HT-29 (cell line): ENCODE measurements at places on chromosomes 5 and 9.
A peak's percentile ranks its signal among the peaks of the same experiment; 100 is the strongest.

DNA sequence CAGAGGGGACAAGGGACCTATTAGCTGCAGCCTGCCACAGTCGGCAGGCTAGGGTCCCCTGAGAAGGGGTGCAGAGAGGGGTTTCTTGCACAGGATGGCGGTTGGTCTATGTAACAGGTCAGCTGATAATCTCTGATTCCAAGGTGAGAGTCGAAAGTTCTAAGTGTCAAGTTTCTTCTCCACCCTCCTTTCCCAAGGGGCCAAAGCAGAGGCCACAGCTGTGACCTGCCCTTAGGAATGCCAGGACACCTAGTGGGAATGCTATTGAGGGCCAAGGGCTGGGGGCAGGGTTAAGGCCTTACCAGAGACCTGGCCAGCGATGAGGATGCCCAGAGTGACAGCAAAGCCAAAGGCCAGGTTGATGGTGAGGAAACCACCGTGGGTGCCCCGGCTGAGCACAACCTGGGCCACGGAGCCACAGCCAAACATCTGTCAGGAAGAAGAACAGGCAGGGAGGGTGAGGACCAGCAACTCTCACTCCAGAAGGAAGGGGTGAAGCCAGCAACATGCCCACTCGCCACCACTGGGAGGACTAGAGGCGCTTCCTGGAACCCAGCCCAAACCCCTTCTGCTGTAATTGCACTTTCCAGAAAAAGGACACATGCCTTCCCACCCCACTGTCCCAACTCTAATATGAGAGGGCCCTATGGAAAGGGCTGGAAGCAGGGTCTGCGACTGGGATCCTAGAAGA, 3.8 kb downstream of the AQP3 start:
- no peak for DNase-seq

DNA sequence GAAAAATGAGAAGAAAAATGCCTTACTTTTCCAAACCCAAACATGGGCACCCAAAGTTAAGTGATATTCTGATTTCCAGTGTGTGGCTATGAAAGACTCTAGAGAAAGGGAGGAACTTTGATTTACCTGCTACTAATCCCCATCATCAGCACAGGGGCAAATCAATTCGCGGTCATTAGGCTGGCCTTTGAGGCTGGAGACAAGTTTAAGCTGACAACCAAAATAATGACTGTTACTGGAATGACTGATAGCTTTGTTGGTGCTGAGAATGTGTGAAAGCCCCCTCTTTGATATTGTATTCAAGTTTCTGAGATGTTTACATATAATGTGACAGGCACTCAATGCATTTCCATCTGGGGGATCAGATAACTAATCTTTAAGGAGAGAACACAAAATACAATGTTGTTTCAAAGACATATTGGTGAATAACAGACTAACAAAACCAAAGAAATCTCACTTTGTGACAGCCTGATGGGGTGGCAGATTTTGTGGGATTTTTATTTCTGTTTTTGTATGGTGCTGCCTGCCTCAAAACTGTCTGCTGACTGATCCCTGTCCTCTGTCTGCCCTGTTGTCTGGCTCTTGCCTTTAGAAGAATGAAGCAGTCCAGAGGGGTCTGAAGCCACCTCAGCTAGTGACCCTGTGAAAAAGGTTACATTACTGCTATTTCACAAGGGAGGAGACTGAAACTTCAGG, 12.6 kb upstream of the INSYN2B start:
- no peak for DNase-seq

GRCh38 chr5:170278611-170279458, 18.7 kb downstream of the LCP2 start:
- no peak for DNase-seq

DNA sequence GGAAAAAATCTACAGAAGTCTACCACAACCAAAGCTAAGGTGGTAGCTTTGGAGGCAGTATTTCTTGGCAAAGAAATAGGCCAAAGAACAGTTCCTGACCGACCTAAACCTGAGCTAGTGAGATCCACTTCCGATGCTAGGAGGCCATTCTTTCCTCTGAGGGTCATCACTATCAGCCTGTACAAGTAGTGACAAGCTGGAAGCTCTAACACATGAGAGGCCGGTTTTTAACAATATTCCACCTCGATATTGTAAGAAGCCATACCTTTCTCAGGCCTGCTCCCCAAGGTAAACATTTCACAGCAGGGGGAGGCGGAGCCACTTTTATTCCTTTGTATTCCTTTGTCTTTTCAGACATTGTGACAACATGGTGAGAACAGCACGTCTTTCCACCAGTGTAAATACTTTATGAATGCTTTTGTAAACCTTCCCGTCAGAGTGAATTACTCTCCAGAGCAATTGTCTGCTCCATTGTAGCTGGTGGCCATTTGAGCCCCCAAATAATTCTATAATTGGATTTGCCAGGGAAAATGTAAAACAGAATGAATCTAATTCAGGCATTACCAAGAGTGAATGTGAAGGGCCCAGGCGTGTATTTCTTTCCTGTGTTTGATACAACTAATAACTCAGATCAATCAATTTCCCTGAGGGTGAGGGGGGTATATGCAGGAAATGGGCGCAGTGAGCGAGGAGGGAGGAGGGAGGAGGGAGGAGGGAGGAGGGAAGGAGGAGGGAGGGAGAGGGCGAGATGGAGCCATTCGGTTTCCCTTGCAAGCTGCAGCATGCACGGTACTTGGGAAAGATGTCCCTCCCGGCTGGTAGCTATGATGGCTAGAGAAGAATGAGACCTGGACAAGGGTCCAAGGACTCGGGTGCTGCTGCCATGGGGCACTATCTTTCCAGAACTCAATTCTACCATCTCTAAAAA, 166.6 kb downstream of the CDK5RAP2 start:
- no peak for DNase-seq

- no peak for DNase-seq
Observed at GRCh38 chr5:95256446-95256845, 28.4 kb downstream of the MCTP1 start.

DNA sequence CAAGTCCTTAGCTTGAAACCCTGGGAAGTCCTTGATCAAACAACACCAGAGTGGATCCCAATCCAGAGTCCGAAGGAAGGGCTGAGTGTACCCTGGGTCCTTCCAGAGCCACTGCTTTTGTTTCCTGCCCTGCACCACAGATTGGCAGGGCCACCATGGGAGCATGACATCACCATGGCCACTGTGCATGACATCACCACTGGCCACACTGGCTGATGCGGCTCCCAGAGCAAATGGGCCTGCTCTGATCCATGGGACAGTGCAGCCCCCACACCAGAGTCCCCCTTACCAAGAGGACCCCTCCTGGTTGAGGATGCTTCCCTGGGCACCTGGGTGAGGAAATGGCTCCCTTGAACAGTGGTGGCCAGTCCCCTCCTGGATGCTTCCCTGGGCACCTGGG, 9.9 kb downstream of the SLC6A3 start:
- no peak for DNase-seq

- no peak for DNase-seq
Observed at GRCh38 chr5:176353533-176353932, 8.0 kb downstream of the KIAA1191 start.

DNA sequence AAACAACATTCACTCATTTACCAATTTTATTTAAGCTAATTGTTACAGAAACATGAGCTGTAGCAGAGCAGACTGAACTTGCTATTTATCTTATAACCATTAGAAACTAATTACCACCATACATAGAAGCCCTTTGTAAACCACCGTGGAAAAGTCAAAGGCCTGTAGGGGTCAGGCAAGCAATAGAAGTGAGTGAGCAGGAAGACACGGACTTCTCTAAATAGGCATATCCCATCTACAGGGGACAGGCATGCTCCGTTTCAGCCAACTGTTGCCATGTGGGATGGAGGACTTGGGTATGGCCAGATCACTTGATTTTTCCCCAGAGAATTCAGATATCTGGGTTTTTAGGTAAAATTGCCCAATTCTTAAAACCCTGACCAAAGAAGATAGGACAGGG, 44.8 kb downstream of the PRRC1 start:
- peak; percentile 39 for DNase-seq

GRCh38 chr5:96297867-96298266, 135.2 kb downstream of the PCSK1 start:
- DNase-seq, result no peak

DNA sequence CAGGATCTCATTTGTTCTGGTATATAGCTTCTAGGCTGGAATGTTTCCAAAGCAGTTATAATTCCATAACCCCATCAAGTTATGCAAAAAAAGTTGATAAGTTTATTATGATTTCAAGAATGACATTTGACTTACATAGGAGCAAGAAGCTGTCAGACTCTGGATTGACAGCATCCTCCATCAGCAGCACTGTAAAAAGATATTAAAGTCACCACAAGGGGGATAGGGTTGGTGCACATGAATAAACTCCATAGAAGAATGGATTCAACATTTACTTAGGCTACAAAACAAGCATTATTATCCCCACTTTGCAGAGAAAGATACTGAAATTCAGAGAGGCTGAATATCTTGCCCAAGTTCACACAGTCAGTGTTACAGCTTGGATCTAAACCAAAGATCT, 208.9 kb upstream of the SLC30A5 start:
- peak; percentile 36 for DNase-seq

GRCh38 chr9:108180541-108180940, 675.2 kb downstream of the ACTL7B start:
- DNase-seq, result no peak

DNA sequence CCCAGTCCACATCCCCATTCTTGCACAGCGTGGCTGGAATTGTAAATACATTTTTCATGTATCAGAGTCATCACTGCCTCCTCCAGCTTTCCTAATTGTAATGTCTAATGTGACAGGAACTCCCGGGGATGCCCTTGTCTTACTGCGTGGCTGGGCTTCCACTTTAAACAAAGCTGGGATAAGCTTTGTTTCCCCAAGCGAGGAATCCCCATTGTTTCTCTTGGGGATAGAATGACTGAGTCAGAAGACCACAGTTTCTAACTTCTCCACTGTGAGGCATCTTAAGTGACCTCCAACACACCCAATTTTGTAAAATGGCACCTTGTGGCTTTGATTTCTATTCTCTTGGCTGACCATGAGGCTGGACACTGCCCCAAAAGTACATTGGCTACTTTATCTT, 22.4 kb downstream of the ARPC5L start:
- DNase-seq, result no peak

GRCh38 chr9:121901616-121902015, 191.5 kb downstream of the TTLL11 start:
- no peak for DNase-seq

GRCh38 chr9:70693186-70693585, 278.7 kb upstream of the KLF9 start:
- no peak for DNase-seq

DNA sequence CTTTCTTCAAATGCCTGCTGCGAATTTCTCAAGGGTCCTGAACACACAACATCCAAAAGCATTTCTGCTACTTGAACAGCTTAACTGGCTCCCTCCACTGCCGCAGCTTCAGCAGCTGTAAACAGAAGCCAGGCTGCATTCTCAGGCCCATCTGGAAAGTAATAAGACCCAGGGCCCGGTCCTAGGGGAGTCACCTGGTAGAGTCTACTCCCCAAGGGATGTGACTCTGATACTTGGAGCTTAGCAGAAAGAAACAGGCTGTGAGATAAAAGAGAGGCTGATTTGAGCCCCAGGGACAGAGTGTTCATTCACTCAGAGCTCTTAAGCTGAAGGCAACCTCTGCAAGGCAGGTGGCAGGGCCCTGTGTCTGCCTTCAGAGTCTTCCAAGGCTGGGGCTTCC, 356.8 kb downstream of the SPOCK1 start:
- no peak for DNase-seq

- DNase-seq, result no peak
Observed at GRCh38 chr9:23822261-23823169, 3.5 kb downstream of the ELAVL2 start.

GRCh38 chr5:154977409-154977808, 36.1 kb upstream of the KIF4B start:
- DNase-seq, result no peak

GRCh38 chr9:89340332-89340731, 22.0 kb downstream of the SECISBP2 start:
- no peak for DNase-seq

DNA sequence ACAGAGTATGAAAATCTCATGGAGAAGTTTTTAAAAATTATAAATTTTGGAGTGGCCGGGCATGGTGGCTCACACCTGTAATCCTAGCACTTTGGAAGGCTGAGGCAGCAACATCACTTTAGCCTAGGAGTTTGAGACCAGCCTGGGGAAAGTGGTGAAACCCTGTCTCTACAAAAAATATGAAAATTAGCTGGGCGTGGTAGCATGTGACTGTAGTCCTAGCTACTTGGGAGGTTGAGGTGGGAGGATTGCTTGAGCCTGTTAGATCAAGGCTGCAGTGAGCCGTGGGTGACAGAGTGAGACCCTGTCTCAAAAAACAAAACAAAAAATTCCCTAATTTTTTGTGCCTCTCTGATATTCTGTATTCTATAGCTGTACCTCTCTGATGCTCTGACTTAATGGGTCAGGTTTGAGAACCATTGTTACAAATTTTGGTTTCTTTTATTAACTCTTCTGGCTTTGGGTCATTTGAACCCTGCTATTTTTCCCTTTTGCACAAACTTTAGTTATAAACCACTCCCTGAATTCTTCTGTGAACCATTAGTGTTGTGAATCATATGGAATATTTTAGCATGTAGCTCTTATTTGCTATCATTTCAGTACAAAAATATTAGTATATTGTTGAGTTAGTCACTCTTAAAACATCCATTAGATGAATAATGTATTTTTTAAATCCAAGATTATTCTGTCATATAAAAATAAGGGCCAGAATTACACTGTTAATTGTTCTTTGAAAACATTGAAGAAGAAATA, 51.0 kb downstream of the FER start:
- DNase-seq, result no peak

DNA sequence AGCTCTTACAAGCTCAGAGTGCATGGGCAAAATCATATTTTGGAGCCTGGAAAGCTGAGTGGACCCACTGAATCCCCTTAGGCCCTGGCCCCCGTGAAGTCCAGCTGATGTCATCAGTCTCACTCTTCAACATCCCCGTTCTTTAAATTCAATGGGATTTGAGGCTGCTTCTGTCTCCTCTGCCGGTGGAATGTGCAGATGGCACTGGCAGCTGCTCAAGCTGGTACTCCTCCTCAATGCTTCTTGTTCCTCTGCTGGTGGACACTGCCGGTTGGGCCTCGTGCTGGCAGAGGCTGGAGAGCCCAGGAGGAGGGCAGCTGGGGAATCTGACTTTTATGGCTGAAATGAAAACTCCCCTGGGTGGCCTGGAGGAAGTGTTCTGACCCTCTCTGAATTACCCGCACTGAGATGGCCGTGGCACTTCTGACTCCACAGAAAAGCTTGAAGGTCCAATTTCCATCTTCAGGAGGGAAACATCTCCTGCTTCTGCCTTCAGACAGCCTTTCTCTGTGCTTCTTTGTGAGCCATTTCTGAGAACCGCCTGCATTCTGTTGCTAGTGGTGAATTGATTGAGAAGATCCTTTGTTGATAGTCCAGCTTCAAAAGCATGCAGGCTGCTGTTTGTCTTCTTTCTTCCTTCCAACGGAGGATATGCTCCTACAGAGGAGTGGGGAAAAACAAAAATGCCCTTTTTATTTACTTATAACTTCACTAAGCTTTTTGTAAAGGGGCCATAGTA, 298.9 kb downstream of the TMEM38B start:
- DNase-seq, result no peak

DNA sequence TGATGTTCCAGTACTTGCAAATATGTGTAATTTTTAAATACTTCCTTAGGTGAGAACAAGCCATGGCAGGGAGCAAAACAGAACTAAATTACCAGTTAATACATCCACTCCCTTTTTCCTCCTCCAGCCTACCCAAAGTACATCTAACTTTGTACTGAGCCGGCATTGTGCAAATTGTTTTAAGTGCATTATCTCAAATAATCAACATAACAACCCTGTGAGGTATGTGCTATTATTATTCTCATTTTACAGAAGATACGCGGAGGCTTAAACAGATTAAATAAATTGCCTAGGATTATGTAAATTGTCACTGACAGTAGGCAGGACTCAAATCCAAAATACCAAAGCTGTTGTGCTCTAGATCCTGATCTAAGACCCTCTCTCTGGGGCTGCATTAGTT, 55.5 kb upstream of the KLF4 start:
- no peak for DNase-seq
